Mesenteric fat pad (tissue), 1 donor: ENCODE measurements at places on chromosomes 3 and 15. TPM values are rescaled to one million over a fixed set of nuclear protein-coding genes. Genes with fewer than 3 reads are reported as not detected.

Gene MKRN3
- not detected for total RNA-seq

Gene NEK10
- total RNA-seq = 0.87 TPM

DNA sequence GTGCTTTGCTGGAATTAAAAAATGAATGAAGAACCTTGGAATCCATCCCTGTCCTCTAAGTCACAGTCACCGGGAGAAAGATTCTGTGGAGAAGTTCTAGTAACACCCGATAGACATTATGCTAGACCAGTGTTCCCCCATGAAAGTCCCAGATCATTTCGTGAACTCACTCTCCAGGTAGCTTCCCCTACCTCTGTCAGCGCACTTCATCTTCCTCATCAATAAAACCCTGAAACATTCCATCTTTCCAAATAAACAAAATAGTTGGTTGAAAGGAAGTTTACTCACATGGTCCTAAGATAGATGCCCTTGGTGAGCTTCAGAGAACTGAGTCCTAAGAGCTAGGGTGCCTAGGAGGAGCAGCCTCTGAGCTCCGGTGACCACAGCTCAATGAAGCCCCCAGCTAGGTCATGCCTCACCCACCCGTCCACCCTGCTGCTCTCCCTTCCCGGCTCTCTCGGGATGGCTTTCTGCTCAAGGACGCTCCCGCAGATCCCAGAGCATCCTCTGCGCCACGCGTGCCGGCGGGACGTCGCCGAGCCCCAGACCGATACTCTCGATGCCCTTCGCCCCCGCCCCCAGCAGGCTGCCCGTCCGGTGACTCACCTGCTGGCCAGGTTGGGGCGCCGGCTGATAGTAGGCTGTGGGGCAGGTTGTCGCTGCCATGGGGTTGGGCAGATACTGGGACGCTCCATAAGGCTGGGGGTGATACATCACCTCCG lies 776 bp downstream of the VGLL3 start:
- DNase-seq = no peak

GRCh38 chr3:24485511-24485910 lies 9.1 kb downstream of the THRB start:
- DNase-seq = no peak

DNA sequence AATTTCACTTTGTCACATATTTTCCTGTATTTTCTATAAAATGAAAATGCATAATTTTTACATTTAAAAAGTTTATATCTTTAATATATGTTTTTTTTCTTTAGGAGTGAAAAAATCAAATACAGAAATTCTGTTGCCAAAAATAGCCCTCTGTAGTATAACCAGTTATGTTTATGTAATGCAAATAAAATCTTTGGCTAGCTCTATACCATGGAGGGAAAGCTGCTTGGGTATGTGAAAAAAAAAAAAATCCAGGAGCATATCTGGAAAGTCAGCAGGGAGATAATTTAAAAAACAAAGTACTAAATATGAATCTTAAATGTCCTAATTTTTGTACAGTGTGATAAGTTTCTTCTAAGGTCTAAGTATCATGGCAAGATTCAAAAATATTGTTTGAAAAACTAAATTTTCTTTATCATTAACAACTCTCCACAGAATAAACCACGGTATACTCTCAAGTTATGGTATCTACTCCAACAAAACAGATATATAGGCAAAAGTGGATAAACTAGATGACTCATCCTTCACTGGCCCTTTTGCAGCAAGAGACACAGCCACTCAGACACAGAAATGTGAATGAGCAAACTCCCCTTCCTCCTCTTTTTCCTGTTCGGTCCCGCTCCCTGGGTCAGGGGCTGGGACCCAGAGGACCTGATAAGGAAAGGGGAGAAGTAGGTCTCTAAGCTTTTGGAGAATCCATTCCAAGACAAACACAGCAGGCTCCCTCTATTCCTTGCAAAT lies 66.6 kb downstream of the PDZRN3 start:
- DNase-seq = no peak

- no peak for DNase-seq
These were observed 484.2 kb downstream of the MECOM start for GRCh38 chr3:169179321-169179720.

DNA sequence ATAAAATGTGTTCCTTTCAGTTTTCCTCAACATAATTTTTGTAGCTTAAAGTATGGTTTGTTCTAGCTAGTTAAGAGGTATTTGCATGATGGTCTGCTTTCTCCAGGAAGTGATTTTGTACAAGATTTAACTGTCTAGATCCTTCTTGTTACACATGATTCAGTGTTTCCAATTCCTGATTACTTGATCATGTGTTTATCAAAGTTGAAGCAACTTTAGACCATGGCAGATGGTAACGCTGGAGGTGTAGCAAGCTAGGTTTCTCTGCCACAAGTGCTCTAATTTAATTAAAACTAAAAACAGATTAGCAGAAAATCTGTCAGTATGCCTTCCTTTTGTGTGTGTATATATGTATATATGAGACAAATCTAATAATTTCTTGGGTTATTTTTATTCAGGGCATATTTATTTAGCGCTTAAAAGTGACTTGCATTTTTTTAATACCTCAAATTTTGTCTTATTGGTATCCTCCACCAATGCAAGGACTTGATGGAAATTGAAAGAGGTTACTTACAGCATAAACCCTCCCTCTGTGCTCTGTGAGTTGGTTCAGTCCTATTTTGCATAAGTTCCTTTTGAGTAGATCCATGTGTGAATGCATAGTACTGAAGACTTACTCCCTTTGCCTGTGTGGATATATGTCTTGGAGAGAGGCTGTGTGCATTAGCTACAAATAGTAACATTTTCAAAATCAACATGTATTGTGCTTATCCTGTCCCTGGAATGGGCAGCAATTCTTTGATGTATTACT lies 157.3 kb upstream of the CGNL1 start:
- no peak for DNase-seq

Gene PAQR5
- total RNA-seq = 0.74 TPM

Gene FRMD4B
- 30.5 TPM for total RNA-seq

- no peak for DNase-seq
These were observed 104.2 kb upstream of the SLC7A14 start for GRCh38 chr3:170689893-170690660.

- no peak for DNase-seq
These were observed 70.7 kb downstream of the SSR3 start for GRCh38 chr3:156483961-156484787.

Gene CLDN11
- total RNA-seq = 61.1 TPM

Gene RBP2
- 5.3 TPM for total RNA-seq

- no peak for DNase-seq
These were observed 5.9 kb downstream of the FLNB start for GRCh38 chr3:58013973-58014649.

Gene SERPINI2
- not detected for total RNA-seq
